ENCODE measurements at places on chromosomes 6 and 20. TPM values are rescaled to one million over a fixed set of nuclear protein-coding genes. Genes with fewer than 3 reads are reported as not detected.

DNA sequence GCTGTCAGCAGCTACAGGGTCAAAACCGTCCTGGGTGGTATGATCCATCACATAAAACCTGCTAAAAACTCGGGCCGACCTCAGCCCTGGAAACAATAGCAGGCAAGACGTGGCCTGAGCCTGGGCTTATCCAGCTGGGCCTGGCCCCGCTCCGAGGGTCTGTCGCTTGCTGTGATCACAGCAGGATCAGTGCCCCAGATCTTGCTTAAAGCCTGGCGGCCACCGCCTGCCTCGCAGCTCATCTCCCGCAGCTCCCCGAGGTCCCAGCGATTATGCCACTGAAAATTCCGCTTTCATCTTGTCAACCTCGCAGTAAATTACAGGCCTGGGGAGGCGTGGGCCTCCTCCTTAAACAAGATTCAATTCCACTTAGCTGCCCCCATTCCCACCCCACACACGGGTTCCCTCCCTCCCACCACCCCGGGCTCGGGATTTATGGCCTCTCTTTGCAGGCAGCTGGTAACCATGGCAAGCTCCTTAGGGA is 40.1 kb downstream of the CDH22 start:
- no peak for DNase-seq

DNA sequence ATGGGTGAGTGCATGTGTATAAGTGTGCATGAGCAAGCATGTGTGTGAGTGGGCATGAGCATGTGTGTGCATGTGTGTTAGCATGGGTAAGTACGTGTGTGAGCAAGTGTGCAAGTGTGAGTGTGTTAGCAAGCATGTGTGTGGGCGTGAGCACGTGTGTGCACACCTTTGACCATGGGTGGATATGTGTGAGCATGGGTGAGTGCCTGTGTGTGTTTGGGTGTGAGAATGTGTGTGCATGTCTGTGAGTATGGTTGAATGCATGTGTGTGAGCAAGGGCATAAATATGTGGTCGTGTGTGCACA is 84.6 kb downstream of the DLL1 start:
- no peak for DNase-seq

DNA sequence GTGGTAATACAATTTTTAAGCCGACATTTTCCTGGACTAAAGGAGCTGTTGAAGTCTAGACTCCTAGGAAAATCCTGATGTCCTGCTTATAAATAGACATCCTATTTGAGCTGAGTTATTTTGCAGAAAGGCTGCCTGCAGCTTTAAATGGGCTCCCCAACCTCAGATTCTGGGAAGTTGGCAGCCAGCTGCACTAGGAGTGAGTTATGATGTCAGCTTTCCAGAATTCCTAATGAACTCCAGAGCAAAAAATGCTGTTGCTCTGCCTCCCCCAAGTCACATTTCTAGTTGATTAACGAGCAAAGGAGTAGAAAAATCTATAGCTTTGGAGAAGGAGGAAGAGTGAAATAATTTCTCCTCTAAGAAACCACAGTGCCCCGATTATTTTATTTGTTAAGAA is 346.3 kb upstream of the SULF2 start:
- no peak for DNase-seq

GRCh38 chr6:25405442-25405841 is 126.3 kb downstream of the CARMIL1 start:
- no peak for DNase-seq

DNA sequence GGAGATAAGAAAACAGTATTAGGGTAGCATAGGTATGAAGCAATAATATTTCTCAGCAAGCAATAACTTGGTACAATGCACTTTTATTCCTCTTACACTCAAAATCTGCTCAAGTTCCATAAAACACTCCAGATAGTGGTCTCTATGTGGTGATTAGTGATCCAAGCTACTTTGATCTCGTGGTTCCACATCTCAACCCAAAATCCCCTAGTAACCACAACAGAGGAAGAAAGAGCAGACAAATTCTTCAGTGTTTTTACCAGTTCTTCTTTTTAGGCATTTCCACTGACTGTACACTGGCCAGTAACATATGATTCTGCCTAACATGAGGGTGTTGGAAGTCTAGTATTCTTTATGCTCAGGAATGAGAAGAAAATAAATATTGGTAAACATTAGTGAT is 309.0 kb upstream of the PTCHD4 start:
- DNase-seq: no peak

- DNase-seq: no peak
These were observed 1.9 kb downstream of the MCCD1 start for GRCh38 chr6:31530659-31531058.

DNA sequence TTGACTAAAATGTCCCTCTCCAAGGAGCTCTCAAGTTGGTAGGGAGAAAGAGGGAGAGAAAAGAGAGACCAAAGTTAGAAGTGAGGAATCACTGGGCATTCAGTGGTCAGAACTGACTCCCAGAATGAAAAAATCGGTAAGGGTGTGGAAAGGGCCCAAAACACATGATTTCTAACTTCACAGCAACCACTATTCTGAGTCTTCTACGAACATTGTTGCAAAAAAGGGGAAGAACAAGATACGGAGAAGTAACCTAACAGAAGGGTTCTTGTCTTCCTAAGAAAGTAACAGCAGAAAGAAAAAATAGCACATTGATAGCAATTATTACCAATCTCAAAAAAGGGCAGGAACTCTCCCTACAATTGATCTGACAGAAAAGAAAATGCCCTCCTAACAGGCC is 65.6 kb downstream of the ATP9A start:
- no peak for DNase-seq

DNA sequence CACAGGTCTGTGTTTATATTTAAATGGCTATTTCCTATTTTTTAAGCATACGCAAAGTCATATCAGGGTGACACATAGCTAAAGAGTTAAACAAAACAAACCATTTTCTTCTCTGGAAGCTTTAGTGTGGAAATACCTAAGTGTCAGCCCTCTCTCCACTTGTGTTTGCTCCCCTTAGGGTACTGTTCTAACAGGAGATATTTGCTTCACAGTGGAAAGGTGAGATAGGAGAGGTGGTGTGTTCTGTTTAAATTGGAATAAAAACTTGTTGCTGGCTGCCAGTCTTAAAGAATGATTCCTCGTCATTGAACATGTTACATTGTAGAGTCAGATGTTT is 18.9 kb downstream of the PHACTR2 start:
- DNase-seq: no peak

- no peak for DNase-seq
These were observed 6.3 kb downstream of the MICAL1 start for GRCh38 chr6:109449064-109449794.

GRCh38 chr6:148346681-148347440 is 4.2 kb downstream of the SASH1 start:
- DNase-seq: no peak

DNA sequence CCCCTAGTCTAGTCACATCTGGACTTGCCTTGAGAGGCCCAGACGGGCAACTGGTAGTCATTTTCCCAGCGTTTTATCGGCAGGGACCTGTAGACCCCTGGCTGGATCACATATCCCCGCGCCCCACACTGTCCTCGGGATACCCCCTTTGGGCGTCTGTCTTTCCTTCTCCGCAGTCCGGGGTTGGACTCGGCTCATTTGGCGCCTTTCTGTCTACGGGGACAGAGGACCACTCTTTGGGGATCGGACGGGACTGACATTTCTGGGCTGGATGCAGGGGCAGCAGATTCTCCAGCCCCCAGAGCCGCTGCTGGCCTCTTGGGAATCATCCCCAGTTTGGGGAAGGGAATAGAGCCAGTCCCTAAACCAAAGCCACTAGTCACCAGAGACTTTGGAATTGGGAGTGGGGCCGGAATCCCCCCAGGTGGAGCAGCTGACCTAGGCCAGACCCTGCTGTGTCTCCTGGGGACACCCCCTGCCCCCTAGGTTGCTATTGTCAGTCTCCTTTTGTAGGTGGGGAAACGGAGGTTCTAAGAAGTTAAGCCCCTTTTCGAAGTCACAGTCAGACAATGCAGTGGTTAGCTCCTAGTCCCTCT is 734 bp downstream of the FAM110A start:
- DNase-seq: no peak

GRCh38 chr20:63363981-63364561 is 2.9 kb upstream of the CHRNA4 start:
- DNase-seq: no peak

DNA sequence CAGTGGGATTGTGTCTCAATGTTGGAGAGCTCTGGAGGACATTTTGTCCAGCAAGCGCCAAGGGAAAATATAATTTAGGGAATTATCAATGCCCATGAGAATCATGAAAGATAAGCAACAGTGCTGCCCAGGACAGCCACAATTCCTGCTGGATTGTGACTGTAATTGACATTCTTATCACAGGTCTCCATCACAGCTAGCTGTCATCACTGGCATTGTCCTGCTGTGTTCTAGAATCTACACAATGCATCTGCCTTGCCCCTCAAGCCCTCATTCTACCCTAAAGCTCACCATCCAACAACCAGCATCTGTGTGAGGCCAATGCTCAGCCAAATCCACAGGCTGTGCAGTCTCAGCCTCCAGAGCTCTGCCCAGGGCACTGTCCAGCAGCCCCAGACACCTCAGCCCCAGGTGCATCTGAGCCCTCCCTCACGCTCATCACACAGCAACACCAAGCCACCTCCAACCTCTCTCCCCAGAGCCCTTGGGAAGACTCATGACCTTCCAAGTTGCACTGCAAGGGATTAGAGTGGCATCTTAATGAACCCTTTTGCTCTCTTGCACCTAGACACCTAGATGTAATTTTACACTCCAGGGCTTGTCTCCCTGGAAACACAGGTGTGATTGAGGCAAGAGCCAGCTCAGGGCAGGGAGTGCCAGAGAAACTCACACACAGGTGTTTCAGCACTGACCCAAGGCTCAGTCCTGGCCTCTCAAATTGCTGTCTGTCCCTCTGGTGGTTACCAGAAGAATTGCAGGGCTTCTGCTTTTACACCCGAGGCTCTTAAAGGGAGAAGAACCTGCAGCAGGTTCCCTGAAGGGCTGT is 85.2 kb upstream of the PHACTR3 start:
- DNase-seq: no peak

GRCh38 chr6:51495096-51495495 is 592.3 kb downstream of the PKHD1 start:
- DNase-seq: no peak

DNA sequence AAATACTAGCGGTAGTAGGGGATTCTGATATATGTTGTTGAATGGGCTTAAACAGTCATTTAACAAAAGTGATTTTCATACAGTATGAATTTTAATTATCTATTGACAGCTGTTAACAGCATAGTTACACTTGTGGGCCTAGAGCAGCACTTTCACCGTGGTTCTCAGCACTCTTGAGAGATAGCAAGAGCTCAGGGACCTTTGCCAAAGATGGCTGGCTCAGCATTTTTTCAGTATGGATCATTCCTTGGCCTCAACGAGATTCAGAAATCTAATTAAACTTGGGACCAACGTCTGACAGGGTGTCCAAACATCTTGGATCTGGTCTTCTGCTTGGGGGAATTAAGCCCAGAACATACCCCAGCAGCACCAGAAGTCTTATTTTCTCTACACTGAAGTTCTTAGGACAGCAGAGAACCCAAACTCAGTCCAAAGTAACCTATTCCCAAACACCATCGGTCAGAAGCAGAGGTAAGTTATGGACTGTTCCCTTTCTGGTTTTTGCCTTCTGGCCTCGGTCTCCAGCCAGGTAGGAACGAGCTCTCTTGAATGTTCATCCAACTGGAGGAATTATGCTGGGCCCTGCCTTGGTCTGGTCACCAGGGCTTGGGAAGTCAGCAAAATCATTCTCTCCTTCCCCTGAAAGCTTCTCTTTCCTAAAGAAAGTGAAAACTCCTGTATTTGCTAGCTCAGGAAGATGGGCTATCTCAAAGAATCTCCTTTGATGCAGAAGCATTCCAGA is 25.7 kb downstream of the PRPH2 start:
- DNase-seq: no peak

DNA sequence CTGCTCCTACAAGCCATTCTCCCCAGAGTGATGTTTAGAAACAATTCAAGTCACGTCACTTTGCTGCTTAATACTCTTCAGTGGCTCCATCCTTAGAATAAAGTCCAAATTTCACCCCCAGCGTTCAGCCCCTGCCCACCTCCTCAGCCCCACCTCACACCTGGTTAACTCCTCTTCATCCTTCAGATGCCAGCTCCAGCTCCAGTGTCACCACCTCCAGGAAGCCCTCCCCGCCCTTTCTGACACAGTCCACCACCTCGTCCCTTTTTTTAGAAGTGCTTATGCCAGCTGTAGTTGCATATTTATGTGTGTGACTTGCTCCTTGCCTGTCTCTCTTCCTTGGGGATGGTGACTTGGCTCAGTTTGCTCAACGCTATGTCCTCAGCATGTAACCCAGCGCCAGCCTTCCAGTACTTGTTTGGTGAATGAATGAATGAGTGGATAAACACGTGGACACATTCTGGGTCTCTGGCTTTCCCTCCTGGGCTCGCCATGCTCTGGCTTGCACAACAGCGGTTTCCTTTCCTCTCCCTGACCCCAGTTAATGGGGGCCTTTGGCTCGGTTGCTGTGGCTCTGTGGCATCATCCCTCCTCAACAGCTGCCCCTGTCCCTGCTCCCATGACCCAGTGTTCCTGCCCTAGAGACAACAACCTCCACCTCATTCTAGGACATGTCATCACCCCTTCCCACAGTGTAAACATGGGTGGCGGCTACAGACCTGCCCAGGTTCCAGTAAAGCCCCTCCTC is 3.7 kb upstream of the IP6K3 start:
- peak; percentile 71 for DNase-seq

DNA sequence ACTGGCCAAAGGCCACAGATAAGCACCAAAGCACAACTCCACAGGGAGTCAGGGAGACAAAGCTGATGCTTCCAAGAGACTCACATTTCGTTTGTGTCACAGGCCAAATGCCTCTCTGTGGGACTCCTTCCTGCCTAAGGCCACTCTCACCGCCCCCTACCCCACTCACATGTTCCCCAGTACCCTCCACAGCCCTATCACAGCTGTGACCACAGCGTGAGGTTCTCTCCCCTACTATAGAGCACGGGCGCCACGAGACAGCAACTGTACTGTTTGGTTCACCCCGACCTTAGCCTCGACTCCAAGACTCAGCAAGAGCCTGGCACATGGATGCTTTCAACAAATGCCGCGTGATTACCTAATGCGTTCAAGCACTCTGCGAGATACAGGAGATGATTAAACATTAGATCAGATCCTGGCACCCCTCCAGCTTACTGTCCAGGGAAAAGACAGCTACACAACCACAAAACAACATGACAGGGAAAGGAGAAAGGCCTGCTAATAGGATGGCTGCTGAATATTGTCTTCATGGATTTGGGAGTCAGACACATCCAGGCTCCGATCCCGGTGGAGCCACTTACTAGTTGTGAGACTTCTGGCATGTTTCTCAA is 105.5 kb downstream of the AGPAT4 start:
- peak; percentile 48 for DNase-seq

- DNase-seq: no peak
These were observed 148.3 kb upstream of the RIN2 start for GRCh38 chr20:19609642-19610223.

- no peak for DNase-seq
These were observed 494.6 kb upstream of the ID4 start for GRCh38 chr6:19342616-19343015.

Gene GSTA2
- 55.0 TPM for total RNA-seq

Gene FOXS1
- not detected for total RNA-seq

Gene ENPP1
- total RNA-seq: 27.5 TPM

Gene BPIFB4
- total RNA-seq: not detected

Gene CABLES2
- total RNA-seq: 2.7 TPM

Gene MBOAT1
- total RNA-seq: 5.8 TPM

Gene PTCHD4
- 0.12 TPM for total RNA-seq

Gene ZNF391
- total RNA-seq: 0.18 TPM

Gene SCP2D1
- not detected for total RNA-seq

Gene SCGN
- 1.5 TPM for total RNA-seq

Gene NR2E1
- not detected for total RNA-seq

Data from right lobe of liver (tissue), 6 donors.